ENCODE measurements at places on chromosomes 6 and 20.

DNA sequence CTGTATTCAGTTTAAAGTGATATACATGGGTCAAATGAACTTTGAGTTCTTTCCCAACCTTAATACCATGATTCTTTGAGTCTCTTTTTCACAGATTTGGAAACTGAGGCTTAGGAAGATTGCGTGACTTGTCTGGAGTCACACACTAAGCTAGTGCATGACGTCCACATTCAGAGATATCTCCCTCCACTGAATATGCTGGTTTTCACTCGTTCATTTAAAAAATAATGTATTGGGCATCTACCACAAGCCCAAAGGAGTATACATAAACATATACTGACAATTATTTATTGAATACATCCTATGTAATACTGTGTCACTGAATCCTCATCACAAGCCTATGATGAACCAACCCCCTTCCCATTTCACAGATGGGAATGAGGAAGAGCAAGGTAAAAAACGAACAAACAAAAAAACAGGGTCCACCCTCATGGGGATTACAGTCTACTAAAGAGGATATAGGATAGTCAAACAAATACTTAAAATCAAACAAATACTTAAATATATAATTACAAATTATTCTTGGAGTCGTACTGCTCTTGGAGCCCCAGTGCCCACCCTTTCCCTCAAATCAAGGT is 611 bp upstream of the TM9SF4 start:
- DNase-seq, result no peak

DNA sequence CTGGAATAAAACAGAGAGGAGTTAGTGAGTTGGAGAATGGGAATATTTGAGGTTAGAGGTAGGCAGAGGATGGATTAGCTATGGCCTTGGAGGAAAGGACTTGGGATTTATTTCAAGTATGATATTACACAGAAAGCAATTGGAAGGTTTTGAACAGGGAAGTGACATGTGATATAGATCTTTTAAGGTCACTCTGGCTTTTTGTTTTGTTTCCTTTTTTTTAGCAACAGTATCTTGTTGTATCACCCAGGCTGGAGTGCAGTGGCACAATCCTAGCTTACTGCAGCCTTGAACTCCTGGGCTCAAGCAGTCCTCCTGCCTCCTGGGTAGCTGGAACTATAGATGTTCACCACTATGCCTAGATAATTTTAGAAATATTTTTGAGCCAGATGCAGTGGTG is 190.3 kb downstream of the UTRN start:
- no peak for DNase-seq

DNA sequence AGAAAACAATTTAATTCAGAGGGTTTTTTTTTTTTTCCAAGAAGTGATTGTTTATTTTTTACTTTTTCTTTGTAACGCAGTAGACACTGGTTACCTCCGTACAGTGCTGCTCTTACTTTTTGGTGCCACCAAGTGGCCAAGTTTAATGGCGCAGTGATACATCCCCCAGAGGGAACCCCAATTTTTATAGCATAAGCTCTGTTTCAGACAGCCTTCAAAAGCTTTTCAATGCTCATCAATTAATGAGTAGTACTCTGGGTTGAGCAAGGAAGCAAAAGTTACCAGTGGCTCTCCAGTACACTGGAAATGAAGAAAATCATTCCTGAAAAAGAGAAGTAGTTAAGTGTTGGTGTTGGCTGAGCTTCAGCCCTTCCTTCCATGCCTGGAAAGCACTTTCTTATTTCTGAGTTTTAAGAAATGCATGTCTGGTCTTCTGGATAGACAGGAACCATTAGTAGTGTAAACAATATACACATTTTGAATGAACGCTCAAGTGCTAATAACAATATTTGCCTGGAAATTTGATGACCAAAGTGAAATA is 129.1 kb upstream of the SMLR1 start:
- no peak for DNase-seq

GRCh38 chr6:34260576-34261267 is 11.9 kb upstream of the SMIM29 start:
- no peak for DNase-seq

- no peak for DNase-seq
Measured at GRCh38 chr6:32216998-32217397, 6.9 kb downstream of the NOTCH4 start.

GRCh38 chr20:63148696-63149095 is 67.2 kb downstream of the YTHDF1 start:
- no peak for DNase-seq

GRCh38 chr20:53657279-53657678 is 63.6 kb upstream of the ZNF217 start:
- DNase-seq, result no peak

- no peak for DNase-seq
Measured at GRCh38 chr6:77633993-77634715, 18.7 kb upstream of the MEI4 start.

GRCh38 chr20:36768768-36769430 is 4.7 kb downstream of the DSN1 start:
- DNase-seq, result no peak

- no peak for DNase-seq
Measured at GRCh38 chr6:85490516-85491248, 40.8 kb downstream of the NT5E start.

DNA sequence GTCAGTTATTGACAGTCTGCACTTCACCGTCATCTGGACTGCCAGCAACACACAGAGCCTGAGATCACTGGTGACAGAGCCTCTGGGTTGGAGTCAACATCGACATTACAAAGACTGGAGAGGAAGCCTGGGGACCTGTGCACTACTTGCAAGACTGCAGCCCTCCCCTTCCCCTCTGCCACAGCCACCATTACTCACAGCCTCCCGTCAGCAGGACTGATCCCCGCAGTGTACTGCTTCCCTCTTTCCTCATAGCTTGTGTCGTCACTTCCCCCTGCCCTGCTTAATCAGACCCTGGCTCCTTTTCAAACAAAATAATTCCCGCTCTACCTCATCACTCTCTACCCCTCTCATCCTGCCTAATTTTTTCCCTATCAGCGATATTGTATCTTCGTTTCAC is 235.5 kb upstream of the KCNQ5 start:
- no peak for DNase-seq

DNA sequence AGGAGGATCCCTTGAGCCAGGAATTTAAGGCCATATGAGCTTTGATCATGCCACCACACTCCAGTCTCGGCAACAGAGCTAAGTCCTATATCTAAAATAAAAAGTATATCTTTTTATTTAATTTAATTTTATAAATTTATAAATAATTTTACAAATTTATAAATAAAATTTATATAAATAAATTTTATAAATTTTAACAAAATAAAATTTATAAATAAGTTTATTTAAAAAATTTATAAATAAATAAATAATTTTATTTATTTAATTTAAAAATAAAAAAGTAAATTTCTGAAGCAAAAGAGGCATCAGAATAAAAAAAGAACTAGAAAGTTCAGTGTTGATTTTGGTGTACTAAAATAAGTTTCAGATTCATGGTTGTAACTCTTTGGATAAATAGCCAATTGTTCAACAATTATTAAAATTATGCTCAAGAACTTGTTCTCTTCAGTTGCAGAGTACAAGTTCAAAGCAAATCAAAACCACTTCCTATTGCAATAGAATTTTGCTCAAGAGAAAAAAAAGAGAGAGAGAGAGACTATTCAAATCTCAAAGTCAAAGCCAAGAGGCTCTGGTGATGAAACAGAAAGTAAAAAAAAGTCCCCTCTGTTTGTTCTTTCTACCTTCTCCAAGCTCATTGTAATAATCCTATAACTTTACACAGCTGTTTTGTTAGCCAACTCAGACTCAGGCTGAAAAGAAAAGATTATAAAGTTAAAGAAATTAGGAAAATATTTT is 547.5 kb upstream of the ADGRB3 start:
- no peak for DNase-seq

DNA sequence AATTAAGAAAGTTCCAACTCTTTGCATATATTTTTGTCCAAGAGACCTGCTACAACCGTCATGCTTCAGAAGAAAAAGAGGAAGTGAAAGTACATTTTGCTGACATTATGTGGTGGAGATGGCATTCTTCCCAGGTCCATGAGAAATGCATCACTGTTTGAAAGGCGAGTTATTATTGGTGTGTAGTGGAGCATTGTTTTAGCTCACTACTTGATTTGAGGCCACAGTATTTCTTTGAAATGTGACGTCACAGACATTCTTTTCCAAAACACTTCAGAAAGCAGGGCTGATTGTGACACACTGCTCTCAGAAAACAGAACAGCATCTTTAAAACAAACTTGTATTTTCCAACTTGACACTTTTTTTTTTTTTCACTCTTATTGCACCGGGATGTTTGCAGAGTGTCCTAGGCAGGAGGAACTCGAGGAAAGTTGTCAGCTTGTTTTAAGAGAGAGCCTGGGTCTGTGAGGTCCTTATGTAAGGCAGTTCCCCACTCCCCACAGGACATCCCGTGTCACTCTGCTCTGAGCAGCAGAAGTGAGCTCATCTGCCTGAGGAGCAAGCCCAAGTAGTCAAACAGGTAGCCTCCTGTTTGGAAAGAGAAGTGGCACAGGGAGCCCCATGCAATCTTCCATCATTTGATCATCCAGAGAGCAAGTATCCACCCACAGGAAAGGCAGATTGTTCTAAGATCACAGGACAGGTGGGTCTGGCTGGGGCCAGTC is 1.1 kb downstream of the SPTLC3 start:
- no peak for DNase-seq

GRCh38 chr6:150297327-150298029 is 71.3 kb upstream of the IYD start:
- no peak for DNase-seq

DNA sequence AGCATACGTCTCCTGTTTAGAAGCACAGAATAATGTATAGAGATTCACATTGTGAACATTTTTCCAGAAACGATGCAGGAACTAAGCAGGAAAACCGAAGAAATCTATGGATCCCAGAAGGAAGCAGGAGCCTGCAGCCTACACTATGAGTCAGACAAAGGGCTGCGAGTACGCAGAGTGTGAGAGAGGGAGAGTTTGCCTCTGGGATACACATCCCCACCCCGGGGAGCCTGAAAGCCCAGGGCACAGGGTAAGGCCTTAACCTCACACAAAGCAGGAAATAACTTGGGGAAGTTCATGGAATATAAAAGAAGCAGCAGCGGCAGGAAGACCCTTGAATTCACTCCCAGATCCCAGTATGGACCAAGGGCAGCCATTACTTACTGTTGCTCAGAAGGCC is 842.1 kb upstream of the MANEA start:
- no peak for DNase-seq

DNA sequence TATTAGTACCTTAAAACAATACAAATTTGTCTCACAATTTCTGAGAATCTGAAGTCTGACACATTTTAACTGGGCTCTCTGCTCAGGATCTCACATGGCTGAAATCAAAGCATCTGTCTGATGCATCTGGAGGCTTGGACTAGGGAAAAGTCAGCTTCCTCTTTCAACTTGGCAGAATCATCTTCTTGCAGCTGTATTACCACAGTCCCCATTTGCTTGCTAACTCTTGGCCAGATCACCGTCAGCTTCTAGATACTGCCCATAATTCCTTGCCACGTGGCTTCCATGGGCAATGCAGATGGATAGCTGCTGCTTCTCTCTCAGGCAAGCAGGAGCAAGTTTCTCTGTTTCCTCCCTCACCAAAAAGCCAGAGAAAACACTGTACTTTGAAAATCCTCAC is 1106.4 kb upstream of the CITED2 start:
- DNase-seq, result no peak

DNA sequence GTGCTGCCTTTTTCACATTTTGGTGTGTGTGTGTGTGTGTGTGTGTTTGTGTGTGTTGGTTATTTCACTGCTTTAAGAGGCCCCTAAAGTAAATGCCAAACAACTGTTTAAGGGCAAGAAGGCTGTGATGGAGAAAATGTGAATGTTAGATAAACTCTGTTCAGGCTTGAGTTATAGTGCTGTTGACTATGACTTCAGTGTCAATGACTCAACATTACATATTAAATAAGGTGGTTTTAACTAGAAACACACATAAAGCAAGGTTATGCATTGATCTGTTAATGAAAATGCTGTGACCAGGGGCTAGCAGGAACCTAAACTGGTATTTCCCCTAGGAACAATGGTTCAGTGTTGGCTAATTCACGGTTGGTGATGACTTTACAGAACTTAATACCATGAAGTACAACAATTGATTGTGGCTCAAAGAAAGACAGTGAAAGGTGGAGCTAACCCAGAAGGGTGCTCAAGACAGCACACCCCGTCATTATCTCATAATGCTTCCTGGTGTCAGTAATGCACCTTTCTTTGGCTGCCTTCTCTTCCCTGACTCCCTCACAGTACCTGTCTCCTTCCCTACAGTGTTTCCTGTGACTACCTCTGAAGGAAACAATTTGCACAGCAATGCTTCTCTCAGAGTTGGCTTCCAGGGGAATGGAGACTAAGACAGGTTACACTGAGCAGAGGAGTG is 116.1 kb downstream of the RIN2 start:
- no peak for DNase-seq

DNA sequence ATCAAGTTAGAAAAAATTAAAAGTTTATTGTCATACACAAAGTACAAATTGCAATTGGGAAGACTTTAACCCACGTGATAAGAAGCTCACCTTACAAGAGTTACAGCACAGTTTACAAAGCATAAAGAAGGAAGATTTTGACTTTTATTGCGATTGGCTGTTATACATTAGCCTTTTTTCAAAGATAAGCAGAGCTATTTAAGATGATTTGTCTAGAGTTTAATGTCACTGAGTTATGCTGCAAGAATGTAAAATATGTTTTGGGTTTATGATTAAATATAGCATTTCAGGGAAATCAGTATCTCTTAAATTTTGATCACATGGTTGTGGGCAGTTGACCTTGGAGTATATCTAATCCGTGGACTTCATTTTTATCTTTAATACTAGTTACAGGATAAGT is 664.2 kb upstream of the PTCHD4 start:
- no peak for DNase-seq

GRCh38 chr6:132483779-132484679 is 28.9 kb downstream of the STX7 start:
- DNase-seq, result peak; percentile 30

DNA sequence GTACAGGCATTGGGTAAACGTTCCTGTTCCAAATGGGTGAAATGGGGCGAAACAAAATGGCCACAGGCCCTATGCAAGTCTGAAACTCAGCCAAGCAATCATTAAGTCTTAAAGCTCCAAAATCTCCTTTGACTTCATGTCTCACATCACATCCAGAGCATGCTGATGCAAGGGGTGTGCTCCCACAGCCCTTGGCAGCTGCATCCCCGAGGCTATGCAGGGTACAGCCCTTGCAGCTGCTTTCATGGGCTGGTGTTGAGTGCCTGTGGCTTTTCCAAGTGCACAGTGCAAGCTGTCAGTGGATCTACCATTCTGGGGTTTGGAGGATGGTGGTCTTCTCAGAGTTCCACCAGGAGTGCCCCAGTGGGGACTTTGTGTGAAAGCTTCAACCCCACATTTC is 270.0 kb upstream of the CDYL start:
- no peak for DNase-seq

- no peak for DNase-seq
Measured at GRCh38 chr6:142900227-142900971, 44.6 kb downstream of the HIVEP2 start.
